ENCODE measurements at places on chromosomes 13 and 19. TPM values are rescaled to one million over a fixed set of nuclear protein-coding genes. Genes with fewer than 3 reads are reported as not detected.

ATP8A2 gene
- total RNA-seq: 0.26 TPM

CALR3 gene
- not detected for total RNA-seq

METTL21C gene
- total RNA-seq: 0.17 TPM

FCGBP gene
- total RNA-seq: 0.51 TPM

TMEM272 gene
- not detected for total RNA-seq

ADPRHL1 gene
- total RNA-seq: 1.5 TPM

Measured in fibroblast of lung (primary cell).